ENCODE measurements at places on chromosomes 7 and 10. TPM values are rescaled to one million over a fixed set of nuclear protein-coding genes. Genes with fewer than 3 reads are reported as not detected.

ADGRA1 gene
- 0.13 TPM for total RNA-seq

- no peak for DNase-seq
These were observed 1.3 kb upstream of the SLF2 start for GRCh38 chr10:100911472-100911871.

DNA sequence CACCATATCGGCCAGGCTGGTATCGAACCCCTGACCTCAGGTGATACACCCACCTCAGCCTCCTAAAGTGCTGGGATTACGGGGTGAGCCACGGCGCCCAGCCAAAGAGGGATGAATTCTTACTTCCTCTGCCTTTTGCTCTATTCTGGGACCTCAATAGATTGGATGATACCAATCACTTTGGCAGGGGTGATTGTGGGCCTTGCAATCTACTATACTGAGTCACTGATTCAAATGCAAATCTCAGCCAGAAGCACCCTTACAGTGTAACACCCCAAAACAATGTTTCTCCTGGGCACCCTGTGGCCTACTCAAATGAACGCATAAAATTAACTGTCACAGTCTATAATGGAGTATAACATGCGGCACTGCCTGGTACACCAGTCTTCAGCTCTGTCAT lies 596.7 kb upstream of the LRRTM3 start:
- no peak for DNase-seq

DNA sequence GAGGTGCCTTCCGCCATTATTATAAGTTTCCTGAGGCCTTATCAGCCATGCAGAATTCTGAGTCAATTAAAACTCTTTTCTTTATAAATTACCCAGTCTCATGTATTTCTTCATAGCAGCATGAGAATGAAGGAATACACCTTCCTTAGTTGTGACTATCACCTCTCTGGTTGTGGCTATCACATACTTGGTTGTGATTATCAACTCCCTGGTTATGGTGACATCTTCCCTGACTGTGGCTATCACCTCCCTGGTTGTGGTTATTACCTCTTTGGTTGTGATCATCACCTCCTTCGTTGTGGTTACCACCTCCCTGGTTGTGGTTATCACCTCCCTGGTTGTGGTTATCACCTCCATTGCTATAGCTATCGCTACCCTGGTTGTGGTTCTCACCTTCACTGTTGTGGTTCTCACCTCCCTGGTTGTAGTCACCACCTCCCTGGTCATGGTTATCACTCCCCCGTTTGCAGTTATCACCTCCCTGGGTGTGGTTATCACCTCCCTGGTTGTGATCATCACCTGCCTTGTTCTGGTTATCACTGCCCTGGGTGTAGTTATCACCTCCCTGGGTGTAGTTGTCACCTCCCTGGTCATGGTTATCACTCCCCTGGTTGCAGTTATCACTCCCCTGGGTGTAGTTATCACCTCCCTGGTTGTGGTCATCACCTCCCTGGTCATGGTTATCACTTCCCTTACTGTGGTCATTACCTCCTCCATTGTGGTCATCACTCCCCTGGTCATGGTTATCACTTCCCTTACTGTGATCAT lies 105.9 kb downstream of the GPR26 start:
- DNase-seq, result no peak

DNA sequence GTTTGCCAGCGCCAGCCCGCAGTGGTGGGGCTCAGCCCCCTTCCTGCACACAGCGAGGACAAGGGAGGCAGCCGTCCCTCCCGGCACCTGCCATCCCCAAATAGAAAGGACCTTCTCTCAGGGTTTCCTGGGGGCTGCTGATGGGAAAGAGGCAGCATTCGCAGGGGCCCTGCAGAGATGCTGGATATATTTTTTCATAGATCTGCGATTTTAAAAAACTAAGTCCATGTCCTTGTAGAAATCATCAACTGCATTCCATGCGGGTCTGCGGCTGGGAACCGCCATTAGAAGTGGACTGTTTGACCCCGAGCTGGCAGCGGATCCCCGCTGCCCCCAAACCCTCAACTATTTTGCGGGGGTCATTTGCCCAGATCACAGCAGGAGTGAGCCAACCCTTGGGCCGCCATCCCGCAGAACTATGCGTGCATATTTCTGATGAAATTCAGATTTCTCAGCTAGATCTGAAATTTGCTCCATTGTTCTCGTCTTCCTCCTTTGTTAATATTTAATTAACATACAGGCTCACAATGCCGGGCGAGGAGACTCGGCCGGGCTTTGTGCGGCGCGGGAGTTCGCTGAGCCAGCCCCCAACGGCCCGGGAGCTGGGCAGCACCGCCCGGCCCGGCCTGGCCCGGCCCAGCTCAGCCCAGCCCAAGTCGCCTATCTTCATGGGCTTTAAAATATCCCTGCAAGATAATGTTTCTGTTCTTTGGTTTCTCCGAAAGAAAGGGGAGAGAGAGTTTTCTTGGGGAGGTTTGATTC lies 2.0 kb downstream of the EN2 start:
- no peak for DNase-seq

FXYD4 gene
- total RNA-seq, result not detected

ASAH2 gene
- 4.0 TPM for total RNA-seq

DNA sequence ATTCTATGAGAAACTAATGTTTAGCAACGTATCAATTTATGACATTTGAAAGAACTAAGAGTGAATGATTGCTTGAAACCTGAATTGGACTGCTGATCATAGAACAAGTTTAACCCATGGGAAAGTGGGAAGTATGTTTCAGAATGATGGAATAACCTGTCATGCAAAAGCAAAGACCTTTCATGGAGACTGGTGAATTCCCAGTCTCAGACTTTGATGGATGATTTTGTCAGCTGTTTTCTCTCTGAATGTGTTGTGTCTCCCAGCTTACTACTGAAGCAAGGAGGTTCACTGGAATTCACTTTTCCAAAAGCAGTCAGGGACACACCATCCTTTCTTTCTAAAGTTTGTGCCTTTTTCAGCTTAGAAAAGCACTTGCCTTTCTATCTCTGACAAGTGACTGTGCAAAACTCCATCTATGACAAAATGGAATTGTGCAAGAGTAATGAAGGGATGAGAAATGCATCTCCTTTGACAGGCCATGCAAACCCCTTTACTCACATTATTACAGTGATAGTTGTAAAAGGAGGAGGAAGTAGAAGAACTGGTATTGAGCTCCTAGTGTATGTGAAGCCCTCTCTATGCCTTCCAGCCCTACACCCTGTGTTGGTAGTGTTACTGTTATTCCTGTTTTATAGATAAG lies 176.1 kb downstream of the PRKG1 start:
- no peak for DNase-seq
